ENCODE measurements at places on chromosomes 4 and X.

GRCh38 chr4:88613417-88613875 lies 21.2 kb downstream of the HERC3 start:
- no peak for DNase-seq

DNA sequence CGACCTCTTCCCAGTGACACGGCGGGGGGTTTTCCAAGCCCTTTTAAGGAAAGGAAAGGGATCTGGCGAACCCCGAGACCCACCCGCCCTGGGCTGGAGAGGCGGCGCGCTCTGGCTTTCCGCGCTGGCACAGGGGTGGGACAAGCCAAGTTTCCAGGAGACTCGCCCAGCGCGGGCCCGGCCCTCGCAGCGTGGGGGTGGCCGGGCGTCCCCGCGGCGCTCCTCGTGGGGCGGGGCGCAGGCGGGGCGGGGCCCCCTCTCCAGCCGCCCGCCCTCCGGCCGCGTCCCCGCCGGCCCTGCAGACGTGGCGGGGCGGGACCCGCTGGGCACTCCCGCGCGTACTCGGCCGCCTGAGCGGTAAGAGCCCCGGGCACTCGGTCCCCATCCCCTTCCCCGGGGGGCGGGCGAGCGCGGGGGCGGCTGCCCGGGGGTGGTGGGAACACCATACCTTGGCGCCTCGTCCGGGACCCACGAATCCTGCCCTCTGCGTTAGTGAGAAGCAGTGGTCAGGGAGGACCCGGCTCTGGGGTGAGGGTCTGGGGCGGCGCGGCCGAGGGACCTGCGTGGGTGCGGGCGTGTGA lies at the start of gene FAM114A1:
TSS of gene FAM114A1 (plus strand) at position 329 of the 581 bp plus-strand sequence. CDS start 10,273 bp downstream, outside the sequence.
- peak; percentile 33 for DNase-seq

DNA sequence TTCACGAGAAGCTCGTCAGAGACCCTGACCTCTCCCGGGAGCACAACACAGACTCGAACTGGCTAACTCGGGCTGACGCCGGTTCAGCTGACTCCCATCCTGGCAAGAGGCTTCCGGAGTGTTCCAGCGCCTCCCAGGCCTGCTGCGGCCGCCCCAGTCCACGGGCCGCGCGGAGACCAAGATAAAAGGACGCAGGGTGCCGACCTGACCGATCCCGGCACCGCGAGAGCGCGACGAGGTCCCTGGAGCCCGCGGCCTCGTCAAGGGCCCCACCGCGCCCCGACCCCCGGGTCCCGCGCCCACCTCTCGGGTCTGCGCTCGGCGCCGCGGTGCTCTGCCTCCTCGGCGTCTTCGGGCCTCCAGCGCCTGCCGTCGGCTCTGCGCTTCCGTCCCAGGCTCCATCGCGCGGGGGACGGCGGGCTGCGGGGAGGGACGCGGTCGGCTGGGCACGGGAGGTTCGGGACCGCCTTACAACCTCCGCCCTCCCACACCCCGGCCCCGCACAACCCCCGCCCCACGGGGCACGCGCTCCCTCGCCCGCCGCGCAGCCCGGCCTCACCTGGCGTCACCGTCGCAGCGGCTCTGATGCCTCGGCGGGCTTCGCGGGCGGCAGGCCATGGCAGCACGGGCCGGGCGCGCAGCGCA lies 426 bp downstream of the SLBP start:
- no peak for DNase-seq

- no peak for DNase-seq
Observed at GRCh38 chrX:46961574-46962283, 49.5 kb downstream of the JADE3 start.

- no peak for DNase-seq
Observed at GRCh38 chrX:6024204-6024603, 204.5 kb downstream of the NLGN4X start.

DNA sequence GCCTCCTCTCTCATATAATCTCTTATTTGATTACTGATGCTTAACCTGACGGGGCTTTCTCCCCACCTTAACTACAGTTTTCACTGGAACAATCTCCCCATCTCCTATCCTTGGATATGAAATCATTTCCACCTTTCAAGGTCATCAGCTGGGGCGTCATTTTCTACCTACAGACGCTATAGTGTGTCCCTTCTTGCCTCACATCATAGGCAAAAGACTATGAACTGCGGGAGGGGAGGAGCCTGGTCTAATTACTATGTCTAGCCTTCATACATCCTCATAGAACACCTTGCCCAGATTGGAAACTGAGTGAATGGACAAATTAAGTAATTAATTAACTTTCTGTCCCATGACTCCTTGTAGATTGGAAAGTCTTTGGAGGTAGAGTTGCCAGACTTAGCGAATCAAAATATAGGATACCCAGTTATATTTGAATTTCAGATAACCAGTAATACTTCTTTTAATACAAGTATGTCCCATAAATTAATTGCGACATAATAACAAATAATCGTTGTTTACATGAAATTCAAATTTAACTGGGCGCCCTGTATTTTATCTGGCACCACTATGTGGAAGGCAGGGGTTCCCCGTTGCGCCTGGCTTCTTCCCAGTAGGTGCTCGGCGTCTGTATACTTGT lies 752 bp upstream of the ATP6AP2 start:
- no peak for DNase-seq

GRCh38 chrX:81174286-81174685 lies 27.4 kb downstream of the HMGN5 start:
- no peak for DNase-seq

DNA sequence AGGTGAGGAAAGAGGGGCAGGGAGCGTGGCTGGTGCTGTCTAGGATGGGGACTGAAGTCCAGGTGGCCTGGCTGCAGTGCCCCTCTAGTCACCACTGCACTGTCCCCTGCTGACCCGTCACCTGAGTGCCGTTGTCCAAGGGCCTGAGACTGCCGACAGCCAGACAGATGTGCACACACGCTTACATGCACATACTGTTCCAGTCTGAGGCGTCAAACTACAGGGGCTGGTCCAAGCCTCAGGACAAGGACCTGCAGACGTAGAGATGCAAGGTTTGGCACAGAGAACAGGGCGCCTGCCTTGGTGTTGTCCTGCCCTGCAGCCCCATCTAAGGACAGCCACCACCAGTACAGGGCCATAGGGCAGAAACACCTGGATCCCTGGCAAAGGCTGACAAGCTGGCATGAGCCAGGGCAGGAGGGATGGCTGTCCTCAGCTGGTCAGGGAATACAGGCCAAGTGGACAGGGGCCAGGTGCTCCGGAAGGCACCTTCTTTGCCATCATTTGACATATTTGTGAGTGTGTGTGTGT lies 1.7 kb downstream of the SLC2A9 start:
- no peak for DNase-seq

DNA sequence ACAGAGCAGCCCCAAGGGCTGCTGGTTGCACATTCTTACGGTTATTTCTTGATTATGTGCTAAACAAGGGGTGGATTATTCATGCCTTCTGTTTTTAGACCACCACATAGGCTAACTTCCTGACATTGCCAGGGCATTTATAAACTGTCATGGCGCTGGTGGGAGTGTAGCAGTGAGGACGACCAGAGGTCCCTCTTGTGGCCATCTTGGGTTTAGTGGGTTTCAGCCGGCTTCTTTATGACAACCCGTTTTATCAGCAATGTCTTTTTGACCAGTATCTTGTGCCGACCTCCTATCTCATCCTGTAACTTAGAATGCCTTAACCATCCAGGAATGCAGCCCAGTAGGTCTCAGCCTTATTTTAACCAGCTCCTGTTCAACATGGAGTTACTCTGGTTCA lies 212.4 kb upstream of the GRID2 start:
- no peak for DNase-seq

- no peak for DNase-seq
Observed at GRCh38 chr4:108276690-108277089, 108.0 kb upstream of the LEF1 start.

All from activated T-cell treated with anti-CD3 and anti-CD28 coated beads for 48 hours (primary cell).